ENCODE measurements at places on chromosomes 1 and 21.

DNA sequence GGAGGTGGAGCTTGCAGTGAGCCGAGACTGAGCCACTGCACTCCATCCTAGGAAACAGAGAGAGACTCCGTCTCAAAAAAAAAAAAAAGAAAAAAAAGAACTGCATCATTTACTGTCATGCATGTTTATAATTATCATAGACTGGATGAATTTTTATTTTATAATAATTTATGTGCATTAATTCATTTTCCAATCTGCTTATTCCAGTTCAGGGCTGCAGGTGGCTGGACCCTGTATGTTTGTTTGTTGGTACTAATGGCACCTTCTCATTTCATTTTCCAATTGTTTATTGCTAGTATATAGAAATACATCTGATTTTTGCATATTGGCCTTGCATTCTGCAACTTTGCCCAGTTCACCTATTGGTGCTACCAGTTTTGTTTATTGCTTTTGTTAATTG lies 19.0 kb upstream of the SOX13 start:
- DNase-seq = no peak

DNA sequence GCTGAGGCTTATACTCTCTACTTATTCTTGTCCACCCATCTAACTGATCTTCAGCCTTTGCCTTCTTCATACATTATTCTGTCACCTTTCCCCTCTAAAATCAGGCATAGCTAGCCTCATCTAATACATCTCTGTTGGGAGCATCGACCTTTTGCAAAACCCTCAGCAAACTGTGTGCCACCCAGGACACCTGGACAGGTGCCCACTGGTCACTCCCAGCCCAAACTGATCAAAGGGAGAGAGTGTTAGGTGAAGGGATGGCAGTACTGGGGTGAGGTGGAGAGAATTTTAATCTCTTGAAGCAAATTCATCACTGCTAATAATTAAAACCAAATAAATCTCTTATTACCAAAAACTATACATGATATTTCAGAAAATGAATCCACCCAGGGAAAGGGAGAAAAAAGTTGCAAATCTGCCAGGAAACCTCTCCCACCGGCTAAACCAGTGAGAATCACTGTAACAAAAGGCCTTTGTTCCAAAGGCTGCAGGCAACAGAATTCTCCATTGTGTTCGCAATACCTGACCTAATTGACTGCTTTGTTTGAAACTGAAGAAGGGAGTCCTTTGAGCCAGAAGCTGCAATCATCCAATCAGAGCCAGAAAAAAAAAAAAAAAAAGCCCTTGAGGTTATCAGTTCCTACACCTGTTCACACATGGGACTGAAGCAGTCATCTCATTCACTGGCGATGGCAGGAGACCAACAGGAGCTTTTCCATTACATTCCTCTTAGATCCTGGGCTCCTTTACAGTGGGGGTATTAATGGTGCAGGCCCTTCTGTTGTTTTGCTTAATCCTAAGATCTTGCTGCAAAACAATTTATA lies 172.6 kb downstream of the APP start:
- DNase-seq = peak; percentile 99

DNA sequence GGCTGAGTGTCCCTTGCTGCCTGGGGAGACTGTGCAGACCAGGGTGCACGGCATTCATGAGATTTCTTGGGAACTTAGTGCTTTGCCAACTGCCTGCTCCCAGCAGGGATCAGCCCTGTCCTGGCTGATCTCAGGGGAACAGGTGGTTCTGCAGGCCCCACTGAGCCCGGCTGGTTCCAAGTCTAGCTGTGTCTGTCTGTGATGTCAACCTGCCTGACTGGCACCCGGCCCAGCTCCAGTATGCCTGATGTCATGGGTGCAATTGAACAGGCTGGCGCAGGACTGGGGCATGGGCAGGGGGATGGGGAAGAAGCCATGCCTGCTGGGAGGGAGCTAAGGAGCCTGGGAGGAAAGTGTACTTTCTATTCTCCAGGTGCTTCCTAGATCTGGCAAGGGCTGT lies 227.1 kb downstream of the GRIK3 start:
- peak; percentile 5 for DNase-seq

DNA sequence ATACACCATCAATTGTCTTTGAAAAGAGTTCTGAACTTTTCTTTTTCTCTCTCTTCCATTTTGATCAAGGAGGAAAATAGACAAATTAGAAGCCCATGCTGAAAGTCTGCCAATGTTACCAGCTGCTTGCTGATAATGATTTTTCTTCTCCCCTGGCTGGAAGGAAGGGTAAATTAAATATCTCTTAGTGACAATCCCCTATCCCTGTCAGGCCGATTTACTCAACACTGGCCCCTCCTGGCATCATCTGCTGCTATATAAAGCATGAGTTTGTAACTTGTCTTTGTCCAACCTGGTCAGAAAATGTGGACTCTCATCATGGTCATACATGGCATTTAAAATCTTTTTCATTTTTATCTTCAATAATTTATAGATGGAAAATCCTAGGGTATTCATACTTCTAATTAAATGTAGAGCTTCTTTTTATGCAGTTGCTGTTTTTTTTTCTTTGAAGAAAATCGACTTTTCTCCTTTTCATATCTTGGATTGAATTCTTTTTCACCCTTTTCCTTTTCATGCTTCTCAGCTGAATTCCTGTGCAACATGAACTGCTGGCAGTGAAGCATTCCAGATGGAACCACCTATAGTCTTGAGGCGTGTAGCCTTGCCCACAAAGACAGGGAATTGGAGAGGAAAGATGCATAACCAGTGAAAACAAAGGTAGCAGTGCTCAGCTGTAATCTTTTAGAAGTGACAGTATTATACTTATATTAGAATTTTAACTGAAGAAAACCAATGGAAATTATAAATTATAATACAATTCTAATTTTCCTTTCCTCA lies 214.7 kb upstream of the PTGFR start:
- no peak for DNase-seq

- no peak for DNase-seq
Measured at GRCh38 chr1:109974191-109974590, 10.4 kb upstream of the AHCYL1 start.

DNA sequence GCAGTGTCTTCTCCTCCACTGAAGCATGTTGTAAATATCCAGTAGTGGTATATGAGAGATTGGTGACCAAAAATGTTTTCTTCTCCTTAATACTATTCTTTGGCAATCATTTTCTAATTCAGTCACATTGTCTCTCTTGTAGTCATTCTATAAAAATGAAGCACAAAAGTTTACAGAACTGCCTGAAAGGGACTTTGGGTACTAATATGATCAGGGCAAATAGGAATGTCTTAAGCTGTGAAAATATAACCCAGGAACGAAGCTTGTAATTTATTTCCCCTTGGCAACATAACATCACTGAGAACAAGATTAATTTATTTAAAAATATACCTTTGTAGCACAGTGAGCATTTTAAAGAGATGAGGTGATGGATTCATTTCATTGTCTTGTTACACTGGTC lies 4.9 kb downstream of the B3GALT2 start:
- no peak for DNase-seq

DNA sequence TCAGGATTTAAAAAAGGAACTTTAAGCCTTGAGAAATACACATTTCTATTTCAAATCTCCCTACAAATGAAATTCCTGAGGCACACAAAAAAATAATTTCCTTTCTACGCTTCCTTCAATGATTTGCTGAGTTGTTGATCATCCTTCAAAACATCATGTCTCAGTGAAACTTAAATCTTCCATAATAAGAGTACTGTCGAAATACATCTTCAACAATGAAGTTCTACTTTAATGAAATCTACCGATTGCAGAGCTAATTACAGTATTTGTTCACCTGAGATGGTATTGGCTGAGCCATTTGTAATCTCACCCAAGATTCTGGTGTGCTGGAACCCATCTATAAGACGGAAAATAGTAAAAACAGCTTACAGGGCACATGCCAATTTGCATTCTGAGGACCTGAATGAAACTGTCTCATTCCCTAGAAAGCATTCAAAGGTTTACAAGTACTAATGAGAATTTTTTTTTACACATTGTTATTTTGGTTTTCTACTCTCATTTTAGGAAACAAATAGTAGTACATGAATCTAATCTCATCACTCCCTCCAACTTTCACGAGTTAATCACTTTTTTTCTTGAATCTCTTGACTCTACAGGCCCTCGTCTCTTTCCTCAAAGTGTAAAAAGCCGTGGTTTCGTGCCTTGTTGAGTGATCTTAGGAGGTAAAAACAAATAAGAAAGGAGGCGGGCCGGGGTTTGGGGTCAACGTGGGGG lies 1.1 kb downstream of the CHML start:
- no peak for DNase-seq

DNA sequence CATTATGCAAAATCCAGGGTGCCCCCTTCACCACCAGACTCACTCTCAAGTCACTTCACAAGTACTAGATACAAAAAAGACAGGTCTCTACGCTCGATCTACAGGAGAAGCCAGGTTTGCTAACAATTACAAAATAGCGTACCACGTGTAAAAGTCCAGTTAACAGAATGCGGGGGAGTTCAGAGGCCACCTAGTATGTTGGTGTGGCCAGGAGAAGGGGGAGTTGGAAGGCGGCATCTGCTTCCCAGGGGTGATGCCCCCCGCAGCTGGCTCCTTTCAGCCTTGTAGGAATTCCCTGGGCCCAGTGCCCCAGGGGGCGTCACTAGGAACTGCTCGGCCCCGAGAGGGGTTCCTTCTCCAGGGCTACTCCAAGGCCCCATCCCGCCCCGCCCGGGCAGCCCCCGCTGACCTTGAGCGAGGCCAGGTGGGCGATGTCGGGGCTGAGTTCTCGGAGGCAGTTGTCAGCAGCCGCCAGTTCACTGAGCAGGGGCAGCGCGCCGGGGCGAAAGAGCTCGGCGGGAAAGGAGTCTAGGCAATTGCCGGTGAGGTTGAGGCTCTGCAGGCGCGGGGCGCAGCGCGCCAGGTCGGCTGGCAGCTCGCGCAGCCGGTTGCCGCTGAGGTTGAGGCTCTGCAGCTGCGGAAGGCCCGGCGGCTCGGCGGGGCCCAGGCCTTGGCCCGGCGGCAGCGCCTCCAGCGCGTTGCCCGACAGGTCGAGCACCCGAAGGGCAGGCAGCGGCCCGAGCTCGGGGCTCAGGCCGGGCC lies 664 bp downstream of the LRRC47 start:
- no peak for DNase-seq

- peak; percentile 55 for DNase-seq
Measured at GRCh38 chr1:156797212-156797871, 19.3 kb downstream of the SH2D2A start.

DNA sequence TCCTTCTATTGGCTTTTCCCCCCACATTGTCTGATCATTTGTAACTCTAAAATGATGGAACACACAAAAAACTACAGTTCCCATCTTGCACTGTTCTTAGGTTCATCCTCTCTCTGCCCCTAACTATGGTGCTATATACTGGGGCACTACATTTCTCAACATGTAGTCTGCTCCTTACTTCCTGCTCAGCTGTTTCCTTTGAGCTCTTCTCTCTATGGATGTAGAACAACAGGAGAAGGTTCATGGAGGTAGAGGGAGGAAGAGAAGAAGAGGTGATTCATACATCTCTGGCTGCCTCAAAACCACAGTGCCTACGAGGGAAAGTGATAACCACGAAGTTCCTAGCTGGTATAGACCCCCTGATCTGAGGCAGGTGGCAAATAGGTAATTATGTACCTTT lies 7.0 kb upstream of the C1orf146 start:
- no peak for DNase-seq

DNA sequence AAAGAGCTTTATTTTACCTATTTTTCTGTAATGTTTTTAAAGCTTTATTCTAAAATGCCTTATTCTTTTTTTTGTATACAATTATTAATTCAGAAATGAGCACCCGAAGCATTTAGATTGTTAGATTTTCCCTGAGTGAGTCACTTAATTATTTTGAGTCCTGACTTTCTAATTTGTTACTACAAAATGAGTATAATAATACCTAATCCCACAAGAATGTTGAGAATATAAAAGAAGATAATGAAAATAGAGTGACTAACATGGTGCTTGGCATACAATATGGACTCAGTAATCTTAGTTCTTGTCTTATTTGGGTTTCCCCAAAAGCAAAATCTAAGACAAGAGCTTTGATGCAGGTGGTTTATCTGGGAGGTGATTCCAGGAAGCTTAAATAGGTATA lies 142.2 kb downstream of the LHX8 start:
- no peak for DNase-seq

- peak; percentile 70 for DNase-seq
Measured at GRCh38 chr1:180515857-180516388, 13.5 kb upstream of the ACBD6 start.

GRCh38 chr1:15023976-15024375 lies 129.6 kb upstream of the TMEM51 start:
- no peak for DNase-seq

- DNase-seq = no peak
Measured at GRCh38 chr1:186683652-186684410, 3.6 kb upstream of the PTGS2 start.

- DNase-seq = no peak
Measured at GRCh38 chr21:34020005-34020847, 53.2 kb upstream of the MRPS6 start.

- no peak for DNase-seq
Measured at GRCh38 chr1:108046026-108046425, 81.0 kb upstream of the VAV3 start.

- DNase-seq = no peak
Measured at GRCh38 chr1:201096977-201097856, 15.0 kb downstream of the CACNA1S start.

GRCh38 chr1:221832617-221833016 lies 90.7 kb upstream of the DUSP10 start:
- DNase-seq = peak; percentile 43

- no peak for DNase-seq
Measured at GRCh38 chr1:10361515-10361914, 37.3 kb upstream of the PGD start.

- DNase-seq = no peak
Measured at GRCh38 chr21:38852278-38852677, 46.5 kb downstream of the ETS2 start.

GRCh38 chr1:53984726-53985125 lies 33.3 kb downstream of the LDLRAD1 start:
- no peak for DNase-seq

- no peak for DNase-seq
Measured at GRCh38 chr21:40067751-40068150, 200.5 kb downstream of the PCP4 start.

DNA sequence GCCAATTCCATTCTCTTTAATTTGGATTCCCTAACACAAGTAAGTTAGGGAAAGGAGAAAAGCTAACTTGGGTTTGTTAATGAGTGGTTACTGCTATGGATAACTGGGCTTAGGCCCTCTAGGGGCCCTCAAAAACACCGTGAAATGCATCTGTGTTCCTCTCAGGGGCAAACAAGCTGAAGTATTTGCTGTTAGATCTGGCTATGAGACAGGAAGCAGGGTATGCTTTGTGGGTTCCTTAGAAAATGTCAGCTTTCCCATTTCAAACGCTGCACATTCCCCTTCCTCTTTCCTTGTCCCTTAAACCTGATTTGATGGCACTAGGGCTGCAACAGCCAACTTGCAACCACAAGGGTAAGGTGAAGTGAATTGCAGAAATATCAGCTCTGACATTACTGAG lies 5.7 kb upstream of the CAP1 start:
- no peak for DNase-seq

- no peak for DNase-seq
Measured at GRCh38 chr1:227949954-227950734, 2.4 kb upstream of the WNT9A start.

- DNase-seq = no peak
Measured at GRCh38 chr1:245807306-245807705, 652.5 kb downstream of the KIF26B start.

Data from NCI-H1105 (cell line).